Muscle of arm (tissue), 14 donors: ENCODE measurements at places on chromosomes 1 and 21.

- no peak for DNase-seq
These were observed 228.4 kb upstream of the COA6 start for GRCh38 chr1:234144901-234145300.

DNA sequence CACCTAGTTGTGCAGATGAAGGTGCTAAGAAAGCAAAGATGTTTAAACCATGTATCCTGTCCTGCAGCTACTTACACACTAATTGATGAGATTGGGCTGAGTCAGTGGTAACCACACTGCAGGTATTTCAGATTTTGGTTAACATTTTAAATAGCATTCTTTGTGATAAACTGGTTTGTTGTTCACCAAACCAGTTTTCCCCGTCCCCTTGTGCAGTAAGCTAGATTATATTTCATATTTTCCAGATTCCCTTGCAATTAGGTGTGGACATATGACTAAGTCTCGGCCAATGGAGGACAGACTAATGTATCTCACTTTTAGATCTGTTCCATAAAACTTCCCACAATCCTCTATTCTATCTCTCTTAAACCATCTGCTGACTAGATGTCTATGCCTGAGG, 320.4 kb downstream of the RWDD3 start:
- no peak for DNase-seq

- DNase-seq, result no peak
These were observed 49.7 kb upstream of the RAP1A start for GRCh38 chr1:111569913-111570312.

- DNase-seq, result no peak
These were observed 110.3 kb downstream of the PTPN14 start for GRCh38 chr1:214441119-214441518.

DNA sequence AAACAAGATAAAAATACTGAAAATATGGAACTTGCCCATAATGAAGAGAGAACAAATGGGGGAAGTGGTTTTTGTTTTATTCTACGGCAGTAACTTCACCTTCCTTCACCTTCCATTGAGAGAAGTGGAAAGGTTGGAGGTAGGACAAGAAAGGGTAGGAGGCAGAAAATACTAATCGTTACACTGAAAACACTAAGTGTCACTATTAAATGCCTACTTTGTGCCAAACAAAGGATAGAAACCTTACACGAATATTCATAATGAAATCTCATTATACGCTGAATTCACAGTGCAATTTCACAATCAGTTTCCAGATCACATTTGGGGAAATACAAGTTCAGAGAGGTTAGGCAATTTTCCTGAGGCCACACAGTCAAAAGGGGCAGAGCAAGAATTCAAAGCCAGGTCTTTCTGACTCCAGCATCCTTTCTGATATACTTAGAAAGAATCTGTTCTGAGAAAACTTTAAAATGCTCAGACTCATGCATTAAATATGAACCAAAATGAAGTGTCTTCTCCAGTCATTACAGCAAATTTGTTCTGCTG, 3.0 kb downstream of the TIAM1 start:
- no peak for DNase-seq

DNA sequence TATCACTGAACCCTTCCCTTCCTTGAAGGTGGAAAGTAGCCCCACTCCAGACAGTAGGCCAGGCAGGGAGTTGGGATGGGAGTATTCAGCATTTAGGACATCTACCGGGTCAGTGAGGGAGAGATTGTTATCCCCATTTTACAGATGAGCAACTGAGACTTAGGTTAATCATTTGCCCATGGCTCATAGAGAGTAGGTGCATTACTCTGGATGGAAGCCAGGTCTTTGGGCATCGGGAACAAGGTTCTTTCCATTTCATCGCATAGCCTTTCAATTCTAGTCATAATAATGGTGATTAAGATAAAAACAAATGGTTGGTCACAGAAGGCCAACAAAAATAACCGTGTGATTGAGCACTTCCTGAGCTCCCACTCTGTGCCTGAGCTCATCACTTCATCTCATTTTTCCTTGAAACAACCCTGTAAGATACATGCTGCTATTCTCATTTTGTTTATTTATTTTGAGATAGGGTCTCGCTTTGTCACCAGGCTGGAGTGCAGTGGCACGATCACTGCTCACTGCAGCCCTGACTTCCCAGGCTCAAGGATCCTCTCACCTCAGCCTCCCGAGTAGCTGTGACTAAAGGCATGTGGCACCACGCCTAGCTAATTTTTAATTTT, 64.8 kb downstream of the NAV1 start:
- DNase-seq, result no peak

DNA sequence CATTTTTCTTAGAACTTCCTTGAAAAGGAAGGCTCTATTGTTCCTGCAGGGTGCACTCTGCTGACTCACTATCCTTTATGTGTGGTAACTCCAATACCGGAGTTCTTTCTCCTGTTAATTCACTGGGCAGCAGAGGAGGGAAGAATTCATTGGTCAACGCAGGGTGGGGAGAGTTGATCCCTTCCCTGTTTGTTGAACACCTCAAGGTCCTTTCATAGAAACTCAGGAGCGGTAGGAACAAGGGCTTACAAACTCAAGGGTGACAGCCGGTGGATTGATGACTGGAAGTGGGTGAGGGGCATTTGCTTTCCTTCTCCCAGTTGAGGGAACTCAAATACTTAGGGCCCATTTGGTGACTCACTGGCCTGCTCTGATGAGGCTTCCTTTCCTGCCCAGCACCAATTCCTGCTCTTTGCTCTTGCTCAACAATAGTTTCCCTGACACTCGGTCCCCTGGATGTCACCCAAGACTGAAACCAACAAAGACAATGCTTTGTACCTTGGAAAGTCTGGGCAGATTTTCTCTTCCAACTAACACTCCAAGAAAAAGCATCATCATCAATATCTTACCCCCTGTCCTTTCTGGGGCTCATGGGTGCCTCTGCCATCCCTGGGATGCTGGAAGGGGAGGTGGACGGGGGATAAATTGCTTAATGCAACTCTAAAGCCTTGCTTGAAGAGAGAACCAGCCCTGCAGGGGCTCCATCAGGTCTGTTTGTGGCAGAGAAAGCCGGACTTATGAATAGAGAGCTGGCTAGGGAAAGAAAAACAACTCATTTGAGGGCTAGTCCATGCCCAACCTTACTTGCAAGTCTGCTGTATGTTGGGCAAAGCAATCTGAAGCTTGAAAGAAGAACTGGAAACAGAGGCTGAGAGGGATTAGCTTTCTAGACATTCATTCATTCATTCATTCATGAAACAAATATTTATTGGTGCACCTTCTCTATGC, 9.3 kb downstream of the SLC26A9 start:
- DNase-seq, result no peak

GRCh38 chr1:113275691-113276090, 114.6 kb upstream of the MAGI3 start:
- DNase-seq, result no peak

DNA sequence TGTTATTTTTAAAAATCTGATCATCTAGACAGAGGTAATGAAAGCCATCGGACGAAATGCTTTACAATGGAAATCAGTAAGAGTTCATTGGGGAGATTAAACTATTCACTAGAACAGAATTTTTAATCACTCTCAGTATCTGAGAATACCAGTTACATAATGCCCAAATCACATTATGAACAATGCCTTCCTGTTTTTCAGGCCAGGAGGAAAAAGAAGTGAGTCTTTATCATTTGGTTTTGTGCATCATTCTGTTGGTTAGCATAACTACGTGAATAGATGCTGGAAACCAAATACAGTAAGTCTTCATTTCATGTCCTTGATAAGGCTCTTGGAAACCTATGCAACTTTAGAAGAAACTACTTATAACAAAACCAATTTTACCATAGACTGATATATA, 18.0 kb upstream of the ASB17 start:
- DNase-seq, result no peak

DNA sequence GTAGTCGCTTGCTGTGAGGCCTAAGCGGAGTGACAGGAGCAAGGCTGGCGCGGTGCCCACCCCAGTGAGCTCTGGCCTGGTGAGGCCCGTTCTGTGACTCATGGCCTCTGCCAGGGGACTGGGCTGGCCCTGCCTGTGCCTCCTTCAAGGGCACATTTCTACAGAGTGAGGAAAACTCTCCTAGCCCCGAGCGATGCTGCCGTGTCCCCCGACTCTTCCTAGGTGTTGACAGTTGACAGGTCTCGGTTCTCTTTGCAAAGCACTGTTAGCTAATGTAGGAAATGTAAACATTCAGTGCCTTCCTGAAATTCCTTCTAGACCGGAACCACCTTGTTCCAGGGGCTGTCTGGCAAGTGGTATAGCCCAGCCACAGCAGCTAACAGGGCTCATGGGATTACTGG, 43.9 kb downstream of the ABCG1 start:
- no peak for DNase-seq
